Bone marrow (tissue), 2 donors: ENCODE measurements at places on chromosomes 11 and 22.

GRCh38 chr22:17783312-17783711 lies 9.0 kb upstream of the BID start:
- DNase-seq: no peak

- no peak for DNase-seq
Measured at GRCh38 chr22:20533095-20533878, 25.9 kb downstream of the MED15 start.

GRCh38 chr11:133014337-133014736 lies 518.0 kb downstream of the OPCML start:
- no peak for DNase-seq

DNA sequence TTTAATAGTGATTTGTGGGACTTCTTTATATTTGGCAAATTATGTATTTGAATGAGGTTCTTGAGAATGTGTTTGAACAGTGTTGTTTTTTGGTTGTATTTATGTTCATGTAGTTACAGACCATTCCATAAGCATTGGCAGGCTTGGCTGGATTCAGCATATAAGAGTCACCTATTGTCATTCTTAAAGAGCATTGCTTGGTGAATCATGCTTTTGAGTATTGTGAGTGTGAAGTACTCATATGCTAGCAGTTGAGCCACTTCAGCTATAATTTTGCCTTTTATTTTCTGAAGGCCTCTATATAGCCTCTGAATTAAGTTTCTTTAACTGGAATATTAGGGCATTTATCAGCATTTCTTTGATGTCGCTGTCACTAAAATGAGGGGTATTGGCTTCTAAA lies 110.0 kb upstream of the GAL start:
- no peak for DNase-seq

DNA sequence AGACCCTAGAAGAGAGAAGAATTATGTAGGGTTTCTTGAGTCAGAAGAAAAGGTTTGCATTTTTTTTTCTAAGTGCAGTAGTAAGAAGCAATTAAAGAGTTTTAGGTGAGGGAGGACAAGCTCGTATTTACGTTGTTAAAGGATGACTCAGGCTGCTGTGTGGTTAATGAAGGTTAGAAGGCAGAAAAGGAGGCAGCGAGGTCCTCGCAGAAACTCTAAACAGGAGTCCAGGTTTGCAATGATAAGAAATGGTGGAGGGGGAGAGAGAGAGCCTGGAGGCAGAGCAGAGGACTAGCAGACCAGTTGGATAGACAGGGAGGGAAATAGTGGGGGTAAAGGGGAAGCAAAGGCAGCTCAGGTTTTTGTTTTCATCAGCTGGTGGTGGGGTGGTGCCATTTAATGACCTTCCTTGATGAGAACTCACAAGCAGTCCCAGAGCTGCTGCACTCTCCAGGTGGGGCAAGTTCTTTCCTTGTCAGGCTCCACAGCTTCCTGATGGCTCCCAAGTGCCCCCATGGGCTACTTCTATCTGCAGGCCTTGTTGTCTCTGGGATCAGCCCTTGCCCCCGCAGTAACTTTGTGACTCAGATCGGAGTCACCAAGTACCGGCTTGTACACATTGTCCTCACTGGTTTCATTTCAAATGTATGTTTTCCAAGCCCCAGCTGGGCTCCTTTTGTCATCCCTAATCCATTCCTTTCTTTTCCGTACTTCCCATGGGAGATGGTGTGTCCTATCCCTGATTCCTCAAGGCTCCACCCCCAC lies 8.3 kb upstream of the INSC start:
- no peak for DNase-seq

DNA sequence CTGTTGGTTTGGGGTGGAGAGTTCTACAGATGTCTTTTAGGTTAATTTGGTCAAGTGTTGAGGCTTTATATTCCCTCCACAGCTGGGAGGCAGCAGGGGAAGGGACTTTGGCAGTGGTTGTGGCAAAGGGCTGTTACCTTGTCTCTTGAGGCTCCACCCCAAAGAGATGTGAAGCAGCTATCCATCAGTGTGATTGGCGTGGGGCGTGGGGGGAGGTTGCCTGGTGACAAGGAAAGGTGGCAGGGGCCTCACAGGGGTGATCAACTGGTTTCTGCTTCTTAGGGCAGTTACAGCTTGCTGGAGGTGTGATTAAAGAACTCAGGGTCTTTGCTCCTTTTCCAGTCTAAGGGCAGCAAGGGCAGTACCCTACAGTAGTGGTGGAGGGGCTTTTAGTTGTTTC lies 59.3 kb downstream of the FANCF start:
- DNase-seq: no peak

DNA sequence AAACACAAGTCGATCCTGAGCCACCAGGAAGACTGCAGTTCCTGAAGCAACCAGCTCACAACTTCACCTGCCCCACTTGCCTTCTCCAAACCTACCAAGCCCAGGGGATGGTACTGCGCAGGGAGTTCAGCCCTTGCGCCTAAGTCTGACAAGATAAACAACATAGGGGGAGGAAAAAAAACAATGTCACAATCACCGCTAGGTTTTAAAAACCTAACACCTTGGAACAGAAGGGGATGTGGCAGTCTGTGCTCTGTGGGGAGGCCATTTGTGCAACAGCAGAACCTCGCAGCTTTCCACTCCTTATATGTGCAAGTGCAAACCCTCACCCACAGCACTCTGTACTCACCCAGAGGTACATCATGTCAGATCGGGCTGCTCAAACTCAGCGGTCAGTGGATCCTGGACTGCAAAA lies 134.2 kb downstream of the RBFOX2 start:
- DNase-seq: no peak

DNA sequence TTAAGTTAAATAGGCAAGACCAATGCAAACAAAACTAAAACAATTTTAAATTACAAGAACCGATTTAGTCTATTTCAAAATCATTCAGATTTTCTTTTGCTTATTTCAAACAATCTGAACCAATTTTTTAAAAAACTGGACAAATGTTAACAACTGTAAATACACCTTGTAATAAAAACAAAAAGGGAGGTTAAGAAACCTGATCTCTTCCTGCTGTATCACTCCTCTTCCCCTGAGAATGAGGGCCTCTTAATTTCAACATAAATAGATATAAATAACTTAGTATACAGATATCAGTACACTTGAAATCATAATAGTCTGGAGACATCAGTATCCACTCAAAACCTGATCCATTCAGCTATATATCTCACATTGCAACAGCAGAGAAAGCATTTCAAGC lies 346.6 kb downstream of the TTC28 start:
- DNase-seq: no peak

- no peak for DNase-seq
Measured at GRCh38 chr22:18154821-18155390, 4.9 kb downstream of the USP18 start.

DNA sequence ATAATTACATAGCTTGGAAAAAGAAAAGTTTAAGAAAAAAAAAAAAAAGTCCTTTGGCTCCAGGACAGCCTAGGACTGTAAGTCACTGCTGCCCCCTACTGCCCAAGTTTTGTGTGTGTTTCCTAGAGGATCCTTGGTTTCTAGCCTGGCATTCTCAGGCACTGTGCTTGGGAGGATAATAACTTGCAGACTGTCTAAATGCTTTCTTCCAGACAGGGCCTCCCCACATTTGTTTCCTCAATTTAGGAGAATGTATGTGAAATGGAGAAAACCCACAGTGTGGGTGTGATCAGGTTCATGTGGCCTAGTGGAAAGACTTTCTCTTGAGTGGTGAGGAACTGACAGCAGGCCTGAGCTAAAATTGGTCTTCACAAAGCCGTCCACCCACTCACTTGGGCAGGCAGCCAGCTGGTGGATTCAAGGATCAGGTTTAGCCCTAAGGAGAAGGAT lies 191.0 kb downstream of the NAV2 start:
- no peak for DNase-seq

DNA sequence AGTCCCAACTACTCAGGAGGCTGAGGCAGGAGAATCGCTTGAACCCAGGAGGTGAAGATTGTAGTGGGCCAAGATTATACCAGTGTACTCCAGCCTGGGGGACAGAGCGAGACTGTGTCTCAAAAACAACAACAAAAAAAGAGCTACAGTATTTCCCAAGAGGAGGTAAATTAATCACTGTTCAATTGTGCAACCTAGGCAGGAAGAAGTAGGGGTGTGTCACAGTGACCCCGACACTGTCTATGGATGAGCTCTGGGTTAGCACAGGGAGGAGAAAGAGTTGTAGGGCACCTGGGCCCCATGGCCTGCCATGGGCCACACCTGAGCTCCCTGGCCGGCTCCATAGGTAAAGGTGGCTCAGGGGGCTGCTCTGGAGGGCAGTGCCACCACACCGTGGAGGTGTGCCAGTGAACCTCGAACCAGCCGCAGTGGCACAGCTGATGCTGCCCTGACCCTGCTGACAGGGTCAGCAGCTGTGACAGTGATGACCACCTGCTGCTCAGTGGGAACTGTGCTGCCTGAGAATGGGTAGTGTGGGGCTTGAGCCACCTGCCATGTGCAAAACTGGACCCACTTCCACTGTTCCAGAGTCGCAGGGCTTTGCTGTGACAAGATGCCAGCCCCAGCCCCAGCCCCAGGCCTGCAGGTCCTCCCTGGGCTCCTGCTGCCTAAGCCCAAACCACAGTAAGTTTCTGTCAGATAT lies 84.0 kb upstream of the PITPNB start:
- DNase-seq: no peak

DNA sequence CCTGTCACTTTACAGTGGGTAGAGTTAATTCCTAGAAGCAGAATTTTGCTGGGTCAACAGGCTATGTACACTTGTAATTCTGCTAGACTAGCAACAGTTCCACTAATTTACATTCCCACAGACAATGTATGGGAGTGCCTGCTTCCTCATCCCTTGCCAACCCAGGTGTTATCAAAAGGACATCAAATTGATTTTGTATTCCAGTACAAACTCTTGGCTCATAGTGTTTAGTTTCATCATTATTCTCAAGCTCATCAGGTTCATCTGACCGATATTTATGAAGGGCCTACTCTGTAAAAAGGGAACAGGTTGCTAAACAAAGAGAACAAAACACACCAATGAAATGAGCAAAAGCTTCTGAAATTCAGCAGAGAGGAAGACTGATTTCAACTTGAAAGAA lies 30.7 kb downstream of the PITPNB start:
- no peak for DNase-seq

DNA sequence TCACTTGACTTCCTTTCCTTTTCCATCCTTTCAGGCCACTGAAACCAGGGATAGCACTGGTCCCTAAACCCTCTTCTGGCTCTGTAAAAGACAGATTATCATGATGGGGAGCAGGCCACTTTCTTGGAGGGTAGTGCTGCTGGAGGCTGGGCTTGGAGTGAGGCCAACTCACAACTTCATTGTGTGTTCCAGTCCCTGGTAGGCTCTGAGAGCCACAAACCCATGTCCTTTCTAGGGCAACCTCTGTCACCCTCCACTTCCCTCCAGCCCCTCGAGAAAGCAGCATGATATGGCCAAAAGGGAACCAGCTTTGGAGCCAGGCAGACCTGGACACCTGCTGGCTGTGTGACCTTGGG lies 2.3 kb downstream of the TKFC start:
- no peak for DNase-seq

DNA sequence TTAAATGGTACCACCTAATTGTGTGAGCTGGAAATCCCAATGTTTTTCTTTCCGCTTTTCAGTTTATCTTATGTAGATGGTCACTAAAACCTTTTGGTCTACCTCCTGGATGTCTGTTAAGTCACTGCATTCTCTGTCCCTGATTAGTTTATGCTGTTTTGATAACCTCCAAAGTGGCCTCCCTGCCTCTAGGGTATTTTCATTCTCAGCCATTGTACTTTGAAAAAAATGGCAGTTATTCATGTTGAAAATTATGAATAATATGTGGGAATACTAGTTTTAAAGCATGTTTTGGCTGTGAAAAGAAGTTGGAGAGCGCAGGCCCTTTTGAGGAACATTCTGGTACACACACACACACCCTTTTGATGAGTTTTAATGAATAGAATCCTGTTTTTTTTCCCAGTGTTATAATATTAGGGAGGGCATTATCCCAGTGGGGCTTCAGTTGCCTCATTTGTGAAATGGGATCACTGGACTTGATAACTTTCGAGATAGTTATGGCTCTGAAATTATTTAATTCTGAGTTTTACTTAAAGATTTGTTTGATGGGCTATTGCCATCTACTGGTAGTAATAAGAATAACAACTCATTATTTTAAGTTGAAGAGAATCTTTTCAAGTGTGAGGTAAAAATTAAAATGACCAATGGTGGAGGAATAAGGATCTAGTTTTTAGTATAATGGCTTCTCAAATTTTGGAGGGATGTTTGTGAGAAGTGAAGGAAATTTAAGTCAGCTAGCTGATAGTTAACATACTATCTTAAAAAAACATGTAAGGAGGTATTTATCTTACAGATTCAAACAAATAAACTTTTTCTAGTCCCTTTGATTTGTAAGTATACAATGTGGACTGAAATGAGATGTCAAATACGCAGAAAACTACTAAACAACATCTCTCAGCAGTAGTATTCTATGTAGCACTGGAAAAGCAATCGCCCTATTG lies 3.9 kb downstream of the FDX1 start:
- DNase-seq: no peak

- DNase-seq: no peak
Measured at GRCh38 chr22:39958949-39959639, 1.1 kb upstream of the TMA7B start.

DNA sequence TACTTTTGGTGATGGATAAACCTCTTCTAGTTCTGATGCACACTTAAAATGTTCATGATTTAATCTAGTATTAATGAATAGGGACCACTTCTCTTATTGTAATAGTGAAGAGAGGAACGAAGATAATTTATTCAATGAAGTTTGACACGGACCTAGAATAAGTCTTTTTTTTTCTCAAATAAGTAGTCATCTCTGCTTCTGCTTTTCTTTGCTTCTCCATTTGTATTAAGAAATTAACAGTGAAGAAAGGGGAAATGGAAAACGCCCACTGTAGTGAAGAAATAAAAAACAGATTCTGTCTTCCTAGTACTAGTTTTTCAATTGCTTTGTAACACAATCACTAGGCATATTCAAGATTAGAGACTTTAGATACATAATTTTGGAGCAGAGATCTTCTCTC lies 73.0 kb downstream of the CD44 start:
- peak; percentile 78 for DNase-seq

- DNase-seq: no peak
Measured at GRCh38 chr11:104151404-104152204, 12.3 kb downstream of the PDGFD start.

DNA sequence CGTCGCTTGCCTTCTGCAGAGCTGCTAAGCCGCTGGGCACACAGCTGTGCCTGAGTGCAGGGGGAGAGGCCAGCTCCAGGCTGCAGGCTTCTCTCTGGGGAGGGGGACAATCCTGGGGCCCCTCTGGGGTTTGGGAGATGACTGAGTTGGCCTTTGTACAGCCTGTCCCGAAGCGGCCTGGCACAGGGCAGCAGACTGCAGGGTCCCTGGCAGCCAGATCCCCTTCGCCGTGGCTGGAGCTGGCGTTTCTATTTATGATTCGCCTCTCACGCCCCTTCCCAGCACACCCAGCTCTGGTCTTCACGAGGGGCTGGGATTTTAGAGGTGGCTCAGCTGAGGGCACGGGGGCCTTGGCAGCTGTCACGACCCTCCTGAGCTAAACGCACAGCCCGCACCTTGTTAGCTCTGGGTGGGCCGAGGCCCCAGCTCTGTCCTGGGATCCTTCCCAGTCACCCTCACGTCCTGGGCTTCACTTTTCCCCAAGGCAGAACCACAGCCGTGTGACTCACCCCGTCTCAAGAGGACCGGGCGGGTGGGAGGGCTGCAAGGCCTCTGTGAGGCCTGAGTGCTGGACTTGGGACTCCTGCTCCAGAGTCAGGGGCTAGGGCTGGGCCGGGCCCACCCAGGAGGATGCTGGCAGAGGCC lies 18.4 kb downstream of the OSBPL5 start:
- no peak for DNase-seq

- DNase-seq: no peak
Measured at GRCh38 chr11:69361048-69361447, 67.1 kb downstream of the MYEOV start.
